ENCODE measurements at places on chromosomes 4 and X.

DNA sequence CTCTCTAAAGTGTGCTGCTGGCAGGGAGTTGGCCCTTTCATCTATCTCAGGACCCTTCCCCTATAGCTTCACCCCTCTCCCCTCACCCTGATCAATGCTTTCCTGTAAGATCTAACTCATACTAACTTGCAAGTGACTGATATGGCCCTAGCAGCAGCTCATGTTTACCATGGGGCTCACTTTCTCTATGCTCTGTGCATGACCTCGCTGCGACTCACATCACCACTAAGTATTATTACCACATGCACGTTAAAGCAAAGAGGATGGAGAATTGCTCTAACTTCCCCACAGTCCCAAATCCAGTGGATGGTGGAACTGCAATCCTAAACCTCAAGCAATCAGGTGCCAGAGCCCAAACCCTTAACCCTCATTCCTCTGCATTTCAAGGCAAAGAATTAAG, 626.6 kb downstream of the MID1IP1 start:
- peak; percentile 17 for DNase-seq

GRCh38 chr4:54588404-54588803, 69.4 kb upstream of the KIT start:
- peak; percentile 11 for DNase-seq

GRCh38 chr4:69092190-69092589, 4.1 kb upstream of the UGT2B7 start:
- DNase-seq = peak; percentile 65

DNA sequence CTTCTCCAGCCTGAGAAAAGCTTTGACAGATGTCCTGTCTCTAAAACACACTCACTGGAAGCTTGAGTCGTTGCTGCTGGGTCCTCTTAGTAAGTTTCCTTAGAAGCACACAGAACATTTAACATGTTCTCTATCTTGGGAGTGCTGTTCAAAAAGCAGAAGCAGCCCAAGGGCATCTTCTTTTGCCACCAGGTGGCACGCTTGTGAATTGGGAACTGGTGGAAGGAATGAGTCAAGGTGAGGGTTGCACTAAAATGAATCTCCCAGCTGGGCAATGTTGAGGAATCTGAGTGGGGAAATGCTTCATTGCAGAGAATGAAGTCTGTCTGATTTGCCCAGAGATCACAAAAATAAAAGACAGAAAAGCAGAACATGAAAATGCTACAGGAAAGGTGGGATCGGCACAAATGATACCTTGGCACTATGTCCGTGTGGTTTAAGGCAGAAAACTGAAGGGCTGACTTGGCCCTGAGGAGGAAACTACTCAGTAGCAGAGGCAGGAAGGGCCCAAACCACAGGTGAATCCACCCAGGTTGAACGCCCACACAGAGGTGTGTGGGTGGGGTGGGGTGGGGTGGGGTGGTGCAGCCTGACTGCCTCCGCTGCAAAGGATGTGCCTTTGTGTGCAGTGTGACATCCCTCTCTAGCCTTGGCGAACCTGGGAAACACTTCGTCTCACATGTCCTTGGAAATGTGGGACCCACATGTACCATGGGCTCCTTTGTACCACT, 26.0 kb downstream of the KIT start:
- no peak for DNase-seq

- DNase-seq = no peak
These were observed 23.3 kb downstream of the NRK start for GRCh38 chrX:105845631-105846030.

DNA sequence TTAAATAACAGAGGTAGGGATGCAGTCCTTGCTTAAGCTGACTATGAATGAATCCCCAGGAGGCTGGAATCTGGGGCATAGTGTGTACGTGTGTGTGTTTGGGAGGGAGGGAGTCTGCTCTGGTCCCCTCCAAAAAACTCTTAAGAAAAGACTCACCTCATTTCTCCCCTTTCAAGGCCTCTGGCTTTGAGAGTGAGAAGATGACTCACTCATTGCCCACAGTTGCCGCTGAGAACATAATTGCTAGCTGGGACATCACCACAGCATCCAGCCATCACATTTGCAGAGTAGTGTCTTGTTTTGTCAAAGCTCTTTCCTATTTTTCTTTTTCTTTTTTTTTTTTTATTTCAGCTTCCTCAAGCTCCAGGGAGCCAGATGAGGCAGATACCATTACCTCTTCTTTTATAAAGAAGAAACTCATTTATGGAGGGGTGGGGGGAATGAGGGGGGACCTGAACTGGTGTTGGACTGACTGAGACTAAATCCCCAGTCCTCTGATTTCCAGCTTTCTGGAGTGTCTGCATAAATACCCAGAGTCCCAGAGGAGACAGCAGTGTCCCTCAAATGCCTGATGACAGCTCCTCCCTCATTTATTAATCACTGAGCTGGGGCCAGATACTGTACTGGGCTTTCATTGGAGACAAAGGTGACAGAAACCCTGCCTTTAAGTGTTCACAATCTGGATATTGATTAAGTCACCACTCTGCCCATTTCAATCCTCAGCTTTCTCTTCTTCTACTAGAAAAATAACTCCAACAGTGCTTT, 61.9 kb upstream of the LAS1L start:
- peak; percentile 60 for DNase-seq
